Brain (organoid and tissue), 16 donors: ENCODE measurements at places on chromosomes 12 and 14.
A peak's percentile ranks its signal among the peaks of the same experiment; 100 is the strongest.

DNA sequence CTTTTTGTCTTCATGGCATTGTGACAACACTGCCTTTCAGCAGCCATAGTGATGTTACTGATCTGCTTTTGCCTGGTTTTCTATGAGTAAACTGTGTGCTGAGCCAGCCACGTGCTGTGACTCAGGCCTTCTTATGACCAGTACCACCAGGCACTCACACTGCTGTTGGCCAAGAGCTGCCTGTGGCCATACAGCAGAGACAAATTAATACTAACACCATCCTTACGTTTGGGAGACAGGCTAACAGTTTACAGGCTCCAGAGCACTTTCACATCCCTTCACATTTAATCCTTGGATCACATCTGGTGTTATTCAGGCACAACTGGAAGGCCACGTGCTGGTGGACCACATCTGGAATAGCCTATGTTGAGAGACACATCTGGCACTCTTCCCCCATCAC is 377.9 kb downstream of the CCDC91 start:
- DNase-seq: no peak

GRCh38 chr12:78696267-78696666 is 168.3 kb upstream of the SYT1 start:
- DNase-seq: no peak

GRCh38 chr14:61802010-61802568 is 39.9 kb downstream of the SNAPC1 start:
- DNase-seq: no peak

GRCh38 chr12:52042706-52043385 is 8.4 kb upstream of the NR4A1 start:
- DNase-seq: no peak

DNA sequence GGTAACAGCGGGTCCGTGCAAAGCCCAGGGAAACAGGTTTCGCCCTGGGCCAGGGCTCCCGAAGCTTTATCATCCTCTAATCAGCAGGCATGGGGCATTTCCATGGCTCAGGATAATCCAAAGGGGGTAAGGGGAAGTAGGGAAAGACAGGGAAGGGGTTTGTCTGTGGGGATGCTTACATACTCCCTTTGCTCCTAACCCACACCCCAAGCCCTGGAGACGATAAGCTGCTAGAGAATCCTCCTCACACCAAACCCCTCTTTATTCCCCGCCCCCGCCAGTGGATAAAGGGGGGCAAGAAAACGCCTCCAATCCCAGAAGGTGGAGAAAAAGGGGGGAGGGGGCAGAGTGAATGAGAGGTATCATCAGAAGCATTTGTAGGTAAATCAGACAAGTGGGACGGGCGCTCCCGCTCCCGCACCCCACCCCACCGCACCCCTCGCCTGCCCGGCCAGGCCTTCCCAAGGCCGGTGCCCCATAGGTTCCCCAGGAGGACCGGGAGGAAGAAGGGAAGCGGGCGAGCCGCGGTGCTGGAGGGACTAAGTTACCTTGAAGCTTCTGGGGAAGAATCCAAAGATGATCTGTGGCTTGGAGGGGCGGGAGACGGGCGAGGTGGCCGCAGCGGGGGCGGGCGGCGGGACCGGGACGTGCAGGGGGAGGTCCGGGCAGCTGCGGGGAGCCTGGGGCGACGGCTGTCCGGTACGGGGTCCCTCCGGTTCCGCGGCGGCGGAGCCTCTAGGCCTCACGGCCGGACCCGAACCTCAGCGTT is 762 bp downstream of the PPP2R5E start:
- DNase-seq: peak; percentile 28

DNA sequence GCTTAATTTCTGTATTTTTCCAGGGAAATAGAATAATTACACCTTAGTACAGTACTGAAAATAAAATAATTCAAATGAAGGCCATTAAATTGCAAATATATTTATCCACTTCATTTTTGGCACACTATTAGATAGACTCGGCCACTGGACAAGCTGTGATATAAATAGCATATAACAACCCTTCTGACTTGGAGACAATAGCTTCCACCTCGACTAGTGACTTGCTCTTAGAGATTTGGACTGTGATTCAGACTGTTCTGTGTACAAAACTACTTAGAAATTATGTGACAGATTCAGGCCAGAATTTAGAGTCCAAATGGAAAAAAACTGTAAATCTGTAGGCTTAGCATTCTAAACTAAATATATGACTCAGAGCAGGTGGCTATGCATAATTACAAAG is 949.9 kb downstream of the LRFN5 start:
- no peak for DNase-seq

- DNase-seq: peak; percentile 15
Measured at GRCh38 chr12:85825746-85826145, 10.5 kb downstream of the RASSF9 start.

DNA sequence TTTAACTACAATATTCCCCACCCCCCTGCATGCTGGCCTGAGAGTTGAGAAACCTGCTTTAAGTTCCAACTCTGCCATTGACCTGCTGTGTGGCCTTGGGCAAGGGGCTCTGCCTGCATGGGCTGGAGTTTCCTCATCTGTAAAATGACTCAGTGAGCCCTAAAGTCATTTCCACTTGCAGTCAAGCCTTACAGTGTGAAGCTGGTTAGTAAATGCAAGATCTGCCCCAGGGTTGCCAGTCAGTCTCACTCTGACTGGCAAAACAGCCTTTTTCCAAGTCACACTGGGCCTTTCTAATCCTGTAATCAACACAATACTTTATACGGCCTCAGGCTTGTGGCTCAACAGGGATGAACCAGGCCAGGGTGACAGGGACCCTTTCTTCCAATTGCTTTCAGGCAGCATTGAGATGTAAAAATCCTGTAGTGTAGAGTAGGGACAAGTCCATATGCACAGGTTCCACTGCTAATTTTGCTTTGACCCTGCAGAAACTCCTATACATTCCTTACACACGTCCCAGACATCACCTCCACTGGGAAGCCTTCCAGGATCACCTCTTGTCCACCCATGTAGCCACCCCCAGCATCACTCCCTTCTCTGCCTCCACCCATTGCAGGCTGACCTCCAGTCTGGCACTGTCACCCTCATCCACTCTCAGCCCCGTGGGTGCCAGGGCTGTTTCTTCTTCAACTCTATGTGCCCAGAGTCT is 42.6 kb upstream of the PRIMA1 start:
- DNase-seq: no peak

GRCh38 chr14:33714527-33715226 is 236.2 kb downstream of the EGLN3 start:
- DNase-seq: no peak

- DNase-seq: no peak
Measured at GRCh38 chr14:75373133-75373532, 54.7 kb upstream of the JDP2 start.

DNA sequence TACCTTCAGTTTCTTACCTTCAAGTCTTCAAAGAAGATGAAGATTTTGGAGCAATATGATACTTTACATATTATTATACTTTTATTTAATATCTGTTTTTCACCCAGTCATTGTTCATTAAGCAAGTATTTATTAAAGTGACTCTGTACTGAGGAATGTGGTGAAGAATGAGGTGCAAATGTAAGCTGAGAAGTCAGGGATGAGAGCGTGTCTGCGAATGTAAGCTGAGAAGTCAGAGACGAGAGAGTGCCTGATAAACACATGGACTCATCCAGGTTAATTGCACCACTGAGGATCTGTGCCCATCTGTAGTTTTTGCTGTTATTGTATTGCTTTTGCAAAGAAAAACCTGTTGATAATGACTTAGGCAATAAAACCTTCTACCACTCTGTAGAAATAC is 211.9 kb upstream of the FAR2 start:
- DNase-seq: no peak

DNA sequence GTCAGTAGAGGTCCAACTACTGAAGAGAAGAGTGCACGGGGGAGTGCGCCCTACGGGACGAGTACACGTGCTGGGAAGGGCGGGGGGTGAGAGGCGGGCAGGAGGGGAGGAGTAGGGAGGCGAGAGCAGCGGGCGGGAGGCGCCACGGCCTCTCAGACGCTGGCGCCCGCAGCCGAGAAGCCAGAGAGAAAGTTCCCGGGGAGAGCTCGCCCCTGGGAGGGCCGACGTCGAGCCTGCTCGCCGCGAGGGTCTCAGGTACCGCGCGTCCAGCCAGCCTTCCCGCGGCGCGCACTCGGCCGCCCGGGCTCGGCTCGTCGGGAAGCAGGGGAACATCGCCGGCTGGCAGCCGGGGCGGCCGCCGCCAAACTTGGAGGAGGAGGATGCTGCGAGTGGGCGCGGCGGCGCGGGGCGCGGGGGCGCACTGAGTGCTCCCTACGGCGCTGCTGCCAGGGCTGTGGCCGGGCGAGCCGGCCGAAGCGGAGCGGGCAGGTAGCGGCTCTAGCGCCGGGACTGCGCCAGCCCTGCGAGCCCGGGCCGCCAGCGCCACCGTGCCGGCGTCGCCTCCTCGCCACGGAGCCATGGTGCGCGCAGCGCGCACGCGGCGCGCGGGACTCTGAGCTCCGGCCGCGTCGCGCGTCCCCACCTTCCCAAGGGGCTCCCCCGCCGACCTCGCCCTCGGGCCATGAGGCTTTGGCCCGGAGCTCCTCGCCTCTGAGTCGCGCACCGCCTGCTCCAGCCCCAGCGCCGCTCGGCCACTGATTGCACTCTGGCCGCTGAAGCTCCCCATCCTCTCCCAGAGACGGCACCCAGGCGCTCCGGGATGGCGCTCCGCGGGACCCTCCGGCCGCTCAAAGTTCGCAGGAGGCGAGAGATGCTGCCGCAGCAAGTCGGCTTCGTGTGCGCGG is at the start of gene SLC24A4:
SLC24A4 (plus strand) TSS at position 155 of the 905 bp plus-strand sequence; CDS start at position 821, 666 bp downstream.
- peak; percentile 45 for DNase-seq

- no peak for DNase-seq
Measured at GRCh38 chr14:26191671-26192070, 406.2 kb downstream of the NOVA1 start.

- DNase-seq: no peak
Measured at GRCh38 chr12:20472102-20472782, 103.9 kb downstream of the PDE3A start.

DNA sequence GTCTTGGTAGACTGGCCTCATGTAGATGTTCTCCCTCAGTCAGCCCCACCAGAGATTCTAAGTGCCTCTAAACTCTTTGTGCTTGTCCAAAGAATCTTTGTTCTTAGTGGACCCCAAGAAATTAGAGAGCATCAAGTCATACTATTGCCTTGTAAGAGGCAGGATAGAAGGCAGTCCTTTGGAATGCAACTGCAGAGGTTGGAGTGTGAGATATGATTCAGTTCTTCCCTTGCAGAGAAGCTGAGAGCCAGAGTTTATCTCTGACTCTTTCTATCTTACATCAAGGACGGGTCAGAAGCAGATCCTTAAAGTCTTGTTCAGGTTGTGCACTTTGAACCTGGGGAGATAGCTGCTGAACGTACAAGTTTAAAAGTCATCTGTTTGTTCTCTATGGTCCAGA is 21.1 kb downstream of the TMX1 start:
- DNase-seq: no peak

- no peak for DNase-seq
Measured at GRCh38 chr14:104998801-104999200, 13.2 kb downstream of the CLBA1 start.

DNA sequence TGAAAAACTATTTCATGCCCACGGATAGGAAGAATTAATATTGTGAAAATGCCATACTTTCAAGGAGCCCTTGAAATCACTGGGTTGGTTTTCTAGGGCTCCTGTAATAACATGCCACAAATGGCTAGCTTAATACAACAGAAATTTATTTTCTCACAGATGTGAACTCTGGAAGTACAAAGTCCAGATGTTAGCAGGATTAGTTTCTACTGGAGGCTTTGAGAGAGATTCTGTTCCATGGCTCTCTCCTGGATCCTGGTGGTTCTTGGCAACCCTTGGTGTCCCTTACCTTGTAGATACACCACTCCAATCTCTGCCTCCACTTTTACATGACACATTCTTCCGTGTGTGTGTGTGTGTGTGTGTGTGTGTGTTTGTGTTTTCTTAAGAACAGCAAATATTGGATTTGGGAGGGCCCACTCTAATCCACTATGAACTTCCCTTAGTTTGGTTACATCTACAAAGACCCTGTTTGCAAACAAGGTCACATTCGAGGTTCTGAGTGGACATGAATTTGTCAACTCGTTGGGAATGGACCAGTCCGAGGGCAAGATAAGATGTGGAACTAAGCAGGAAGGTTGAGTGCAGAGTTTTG is 381.1 kb downstream of the IPO8 start:
- DNase-seq: no peak

DNA sequence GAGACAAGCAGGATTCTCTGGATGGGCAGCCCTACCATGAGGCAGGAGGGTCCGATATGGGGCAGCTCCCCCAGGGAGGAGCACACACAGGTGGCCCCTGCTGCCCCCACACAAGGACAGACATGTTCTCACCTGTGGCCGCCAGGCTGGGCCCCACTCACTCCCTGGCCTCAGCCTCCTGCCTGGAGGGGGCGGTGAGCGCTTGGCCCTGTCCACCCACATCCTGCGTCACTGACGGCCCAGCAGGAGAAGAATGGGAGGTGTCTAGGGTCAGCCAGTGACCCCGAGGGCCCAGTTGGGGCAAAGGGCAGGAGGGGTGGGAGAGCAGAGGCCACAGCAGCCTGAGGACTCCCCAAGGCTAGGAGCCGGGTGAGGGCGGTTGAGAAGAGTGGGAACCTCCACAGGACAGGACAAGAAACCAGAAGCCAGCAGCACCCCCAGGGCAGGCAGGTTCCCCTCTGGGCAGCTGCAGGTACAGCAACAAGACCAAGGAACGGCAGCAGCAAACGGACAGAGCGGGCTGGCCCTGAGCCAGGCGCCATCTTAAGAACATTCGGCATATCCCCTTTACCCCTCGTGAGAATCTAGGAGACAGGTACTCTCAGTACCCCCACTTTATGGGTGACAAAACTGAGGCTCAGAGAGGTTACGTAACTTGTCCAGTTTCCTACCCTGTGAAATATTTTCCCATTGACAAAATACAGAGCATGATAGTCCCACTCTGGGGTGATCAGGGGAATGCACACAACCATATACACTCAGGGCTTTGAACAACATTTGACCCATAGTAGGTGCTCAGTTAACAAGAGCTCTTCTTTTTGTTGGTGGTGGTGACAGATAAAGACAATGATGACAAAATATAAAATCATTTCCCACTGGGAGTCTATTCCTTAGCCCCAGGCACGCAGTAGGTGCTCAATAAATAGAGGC is 74.3 kb downstream of the NCOR2 start:
- DNase-seq: no peak

- DNase-seq: no peak
Measured at GRCh38 chr12:6306599-6307220, 3.8 kb upstream of the PLEKHG6 start.

- no peak for DNase-seq
Measured at GRCh38 chr14:81834308-81834707, 300.7 kb upstream of the SEL1L start.

DNA sequence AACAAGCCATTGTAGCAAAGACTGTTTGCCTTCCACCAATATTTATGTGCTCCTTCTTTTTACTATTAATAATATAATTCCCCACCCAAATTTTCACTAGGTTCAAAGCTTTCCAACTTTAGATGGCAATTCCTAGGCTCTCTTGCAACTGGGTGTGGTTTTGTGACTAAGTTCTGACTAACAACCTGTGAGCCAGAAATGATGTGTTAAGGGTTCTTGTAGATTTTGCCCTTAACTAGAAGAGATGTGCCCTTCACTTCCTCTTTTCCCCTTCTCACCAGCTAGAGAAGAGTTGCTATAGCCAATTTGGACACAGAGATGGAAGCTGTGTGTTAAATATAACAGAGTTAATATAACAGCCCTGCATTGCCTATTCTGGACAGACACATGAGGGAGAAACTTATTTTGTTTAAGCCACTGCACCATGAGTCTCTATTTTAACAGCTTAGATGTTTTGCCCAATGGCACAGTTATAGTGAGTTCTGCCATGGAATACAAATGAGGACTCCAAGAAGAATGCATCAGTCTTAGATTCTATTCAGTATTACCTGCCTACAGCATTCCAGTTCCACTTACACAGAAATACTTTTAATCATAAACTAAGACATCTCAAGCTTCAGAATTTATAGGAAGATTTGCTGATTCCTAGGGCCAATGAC is 216.2 kb downstream of the DUSP6 start:
- peak; percentile 24 for DNase-seq

GRCh38 chr12:52252728-52253343 is 19.8 kb downstream of the KRT7 start:
- DNase-seq: no peak
